ENCODE measurements at places on chromosomes 13 and 19.

DNA sequence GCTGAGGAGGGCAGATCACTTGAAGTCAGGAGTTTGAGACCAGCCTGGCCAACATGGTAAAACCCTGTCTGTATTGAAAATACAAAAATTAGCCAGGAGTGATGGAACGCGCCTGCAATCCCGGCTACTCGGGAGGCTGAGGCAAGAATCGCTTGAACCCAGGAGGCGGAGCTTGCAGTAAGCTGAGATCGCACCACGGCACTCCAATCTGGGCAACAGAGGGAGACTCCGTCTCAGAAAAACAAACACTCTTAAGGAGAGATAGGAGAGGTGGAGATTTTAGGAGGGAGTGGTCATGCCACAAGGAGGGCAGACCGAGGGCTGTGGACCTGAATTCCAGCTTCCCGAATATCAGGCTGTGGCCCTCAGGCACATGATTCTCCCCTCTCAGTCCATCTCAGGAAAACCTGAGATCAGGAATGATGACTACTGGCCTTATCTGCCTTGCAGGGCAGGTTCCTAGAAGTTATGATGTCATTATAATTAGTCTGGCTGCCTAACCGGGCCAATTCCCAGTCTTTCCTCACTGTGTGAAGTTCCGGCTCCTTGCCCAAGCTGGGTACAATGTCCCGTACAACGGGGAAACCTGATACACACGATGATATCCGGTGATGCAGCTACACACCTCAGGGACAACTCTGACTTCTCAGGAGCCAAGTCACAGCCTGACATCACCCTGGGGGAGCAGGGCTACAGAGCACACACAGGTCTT is 2.5 kb downstream of the SLC35E1 start:
- no peak for DNase-seq

DNA sequence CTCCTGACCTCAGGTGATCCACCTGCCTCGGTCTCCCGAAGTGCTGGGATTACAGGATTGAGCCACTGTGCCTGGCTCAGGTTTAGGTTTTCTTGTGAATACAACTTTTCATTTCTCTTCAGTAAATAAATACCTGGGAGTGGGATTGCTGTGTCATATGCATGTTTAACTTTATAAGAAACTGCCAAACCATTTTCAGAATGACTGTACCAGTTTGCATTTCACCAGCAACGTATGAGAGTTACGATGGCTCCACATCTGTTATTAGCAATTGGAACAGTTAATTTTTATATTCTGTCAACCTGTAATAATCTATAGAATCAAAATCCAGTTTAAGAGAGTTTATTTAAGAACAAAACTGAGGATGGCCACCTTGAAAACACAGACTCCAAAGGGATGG is 52.2 kb downstream of the TEX26 start:
- DNase-seq, result no peak

GRCh38 chr19:23273022-23273589 is 22.9 kb upstream of the ZNF724 start:
- DNase-seq, result no peak

DNA sequence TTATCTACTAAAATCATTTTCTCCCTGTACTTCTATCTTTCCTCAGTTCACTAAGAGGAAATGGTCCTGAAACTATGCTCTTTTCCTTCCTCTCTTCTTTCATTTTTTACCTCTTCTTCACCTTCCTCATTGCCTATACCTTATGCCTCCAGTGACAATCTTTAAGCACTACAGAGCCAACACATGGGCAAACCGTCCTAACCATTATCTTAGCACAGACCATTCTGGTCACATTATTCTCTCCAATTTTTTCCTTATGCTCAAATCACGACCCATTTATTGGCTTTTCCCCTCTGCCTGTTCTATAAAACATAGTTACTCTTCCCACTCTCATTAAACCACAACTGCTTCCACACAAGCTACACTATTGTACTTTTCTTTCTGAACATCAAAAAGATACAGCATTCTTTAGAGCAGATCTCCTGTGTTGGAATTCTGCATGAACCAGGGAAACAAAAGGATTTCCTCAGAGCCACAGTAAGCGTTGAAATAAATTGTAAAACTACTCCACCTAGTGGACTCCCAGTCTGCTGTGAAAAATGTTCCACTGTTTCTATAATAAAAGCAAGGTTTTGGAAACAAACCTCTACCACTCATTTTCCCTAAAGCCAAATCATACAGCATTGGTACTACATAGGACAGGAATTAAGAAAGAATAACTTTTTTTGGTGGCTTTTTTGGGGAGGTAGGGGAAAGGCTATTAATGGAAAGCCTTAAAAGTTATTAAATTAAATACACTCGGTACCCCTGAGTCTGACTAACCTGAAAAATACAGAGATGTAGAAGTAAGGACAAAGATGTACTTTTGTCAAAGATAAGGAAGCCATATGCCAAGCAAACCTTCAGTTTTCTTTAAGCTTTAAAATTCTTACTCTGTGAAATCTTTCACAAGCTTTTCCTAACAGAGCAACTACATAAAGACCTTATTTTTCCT is 19.5 kb downstream of the NUFIP1 start:
- DNase-seq, result peak; percentile 51

DNA sequence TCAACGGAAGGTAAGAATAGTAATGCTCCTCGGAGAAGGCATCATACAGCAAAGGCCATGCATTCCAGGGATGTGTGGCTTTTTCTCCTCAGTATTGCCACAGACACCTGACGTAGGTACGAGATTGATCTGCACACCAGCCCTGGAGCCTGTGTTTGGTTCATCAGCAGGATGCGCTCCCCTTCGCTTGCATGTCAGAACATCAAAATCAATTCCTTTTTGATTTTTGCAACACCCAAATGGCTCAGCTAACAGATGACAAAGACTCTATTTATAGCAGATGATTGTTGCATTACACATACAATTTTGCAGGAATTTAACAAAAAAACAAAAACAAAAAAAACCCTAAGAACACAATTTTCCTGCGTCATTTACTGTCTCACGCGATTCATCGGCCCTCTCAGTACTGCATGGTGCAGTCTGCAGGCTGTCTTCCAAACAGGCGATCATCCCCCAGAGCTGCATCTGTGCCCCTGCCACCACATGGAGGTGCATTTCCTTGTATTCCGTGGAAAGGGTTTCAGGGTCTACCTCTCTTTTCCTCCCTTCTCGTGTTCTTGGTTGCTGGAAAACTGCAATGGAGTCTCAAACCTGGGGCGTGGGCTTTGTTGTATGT is 207.3 kb downstream of the TEX29 start:
- DNase-seq, result no peak

GRCh38 chr13:22757530-22758120 is 423.2 kb upstream of the SGCG start:
- DNase-seq, result peak; percentile 0

DNA sequence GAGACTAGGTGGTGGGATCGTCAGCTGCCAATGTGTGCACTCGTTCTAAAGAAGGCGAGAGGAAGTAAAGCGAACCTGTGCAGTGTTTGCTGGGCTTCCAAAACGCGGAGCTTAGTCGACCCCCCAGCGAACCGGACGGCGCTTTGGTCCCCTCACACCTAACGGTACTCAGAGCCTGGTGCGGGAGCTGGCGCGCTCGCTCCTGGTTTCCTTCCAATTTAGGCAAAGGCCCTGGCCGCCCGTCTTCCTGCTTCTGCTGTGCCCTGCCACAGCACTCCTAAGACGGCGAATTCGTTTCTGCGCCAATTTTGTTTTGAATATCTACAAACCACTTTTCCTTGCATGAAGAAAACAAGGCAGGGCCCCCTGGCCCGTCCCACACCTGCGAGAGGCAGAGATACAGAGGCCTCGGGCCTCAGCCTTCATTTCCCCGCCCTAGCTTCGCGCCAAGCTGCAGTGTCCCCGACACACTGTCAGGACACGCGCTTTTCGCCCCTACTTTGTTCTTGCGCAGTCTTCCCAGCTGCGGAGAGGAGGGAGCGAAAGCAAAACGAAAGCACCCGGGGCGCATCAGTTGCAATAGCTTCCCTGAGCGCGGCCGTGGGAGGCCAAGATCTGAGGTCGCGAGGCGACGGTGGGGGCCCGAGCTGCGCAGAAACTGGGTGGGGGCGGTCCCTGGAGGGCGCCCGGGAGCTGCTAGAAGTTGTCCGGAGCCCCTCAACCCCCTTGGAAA is 111.9 kb downstream of the KCNRG start:
- DNase-seq, result no peak

DNA sequence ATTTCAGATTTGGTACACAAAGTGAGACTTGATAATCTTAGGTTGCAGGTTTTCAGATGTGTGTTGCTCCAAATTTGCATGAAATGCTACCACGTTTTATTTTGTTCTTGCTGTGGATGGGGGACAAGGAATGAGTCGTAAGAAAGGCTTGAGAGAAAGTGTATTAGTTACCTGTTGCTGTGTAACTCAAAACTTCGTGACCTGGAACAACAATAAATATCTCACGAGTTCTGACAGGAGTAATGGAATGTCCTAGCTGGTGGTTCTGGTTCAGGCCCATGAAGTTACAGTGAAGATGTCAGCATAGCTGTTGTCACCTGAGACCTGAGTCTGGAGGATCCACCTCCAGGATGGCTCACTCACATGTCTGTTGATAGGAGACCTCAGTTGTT is 1.2 kb downstream of the ZNF8 start:
- DNase-seq, result no peak

DNA sequence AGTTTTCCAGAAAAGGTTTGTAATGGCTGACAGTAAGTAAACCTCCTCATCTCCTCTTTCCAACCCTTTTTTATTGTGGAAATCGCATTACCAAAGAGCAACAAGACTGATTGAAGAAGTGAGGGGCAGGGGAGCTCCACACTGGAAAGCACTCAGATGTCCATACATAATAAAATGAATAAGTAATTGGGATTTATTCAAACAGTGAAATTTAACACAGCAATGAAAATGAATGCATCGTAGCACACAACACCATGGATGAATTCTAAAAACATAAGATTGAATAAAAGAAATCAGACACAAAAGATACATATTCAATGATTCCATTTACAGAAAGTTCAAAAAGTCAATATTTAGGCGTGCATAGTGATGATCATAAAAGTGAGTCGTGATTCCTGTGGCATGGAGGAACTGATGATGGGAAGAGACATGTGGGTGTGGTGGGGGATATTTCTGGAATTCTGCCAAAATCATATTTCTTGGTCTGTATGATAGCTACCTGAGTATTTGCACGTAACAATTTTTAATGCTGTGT is 18.8 kb downstream of the FAM216B start:
- DNase-seq, result no peak

DNA sequence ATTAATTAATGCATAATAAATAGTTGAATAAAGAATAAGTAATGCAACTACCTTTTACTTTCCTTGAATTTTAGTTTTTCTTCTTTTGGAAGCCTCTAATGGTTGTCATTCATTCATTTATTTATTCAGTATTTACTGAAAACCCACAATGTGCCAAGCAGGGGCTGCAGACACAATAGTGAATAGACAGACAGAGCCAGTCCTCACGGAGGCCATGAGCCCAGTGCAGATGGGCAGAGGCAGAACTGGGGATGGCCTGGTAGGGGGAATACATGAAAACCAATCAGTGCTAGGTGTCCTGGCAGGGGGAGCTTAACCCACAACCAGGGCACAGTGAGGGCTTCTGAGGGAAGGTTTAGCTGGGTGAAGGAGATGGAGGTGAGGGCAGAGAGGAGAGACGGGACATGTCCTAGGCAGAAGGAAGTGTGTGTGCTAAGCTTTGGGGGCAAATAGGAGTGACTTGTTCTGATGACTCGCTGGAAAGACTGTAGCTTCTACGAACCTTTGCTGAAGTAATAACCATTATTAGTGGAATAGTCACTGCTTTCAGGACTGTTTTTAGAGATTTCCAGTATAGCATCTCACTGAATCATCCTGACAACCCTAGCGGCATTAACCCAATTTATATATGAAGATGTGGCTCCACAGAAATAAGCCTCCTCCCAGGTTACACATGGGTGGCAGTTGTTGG is 55.9 kb downstream of the ERCC5 start:
- no peak for DNase-seq

DNA sequence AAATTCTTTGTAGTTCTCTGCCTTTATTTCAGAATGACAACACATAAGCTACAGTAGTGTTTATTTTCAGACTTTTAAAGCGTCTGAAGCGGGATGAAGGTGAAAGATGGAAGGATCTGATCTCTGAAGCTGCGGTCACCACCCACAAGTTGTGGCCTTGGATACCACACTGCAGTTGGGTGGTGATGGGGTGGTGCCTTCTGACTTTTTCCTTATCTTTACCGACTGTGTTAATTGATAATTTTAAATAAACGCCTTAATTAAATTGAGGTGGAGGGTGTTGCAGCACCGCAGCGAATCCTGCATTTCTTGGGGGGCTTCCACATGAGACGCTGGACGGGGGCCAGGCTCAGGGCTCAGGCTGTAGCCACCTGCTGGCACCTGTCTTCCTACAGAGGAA is 1.3 kb downstream of the TFDP1 start:
- DNase-seq, result no peak

DNA sequence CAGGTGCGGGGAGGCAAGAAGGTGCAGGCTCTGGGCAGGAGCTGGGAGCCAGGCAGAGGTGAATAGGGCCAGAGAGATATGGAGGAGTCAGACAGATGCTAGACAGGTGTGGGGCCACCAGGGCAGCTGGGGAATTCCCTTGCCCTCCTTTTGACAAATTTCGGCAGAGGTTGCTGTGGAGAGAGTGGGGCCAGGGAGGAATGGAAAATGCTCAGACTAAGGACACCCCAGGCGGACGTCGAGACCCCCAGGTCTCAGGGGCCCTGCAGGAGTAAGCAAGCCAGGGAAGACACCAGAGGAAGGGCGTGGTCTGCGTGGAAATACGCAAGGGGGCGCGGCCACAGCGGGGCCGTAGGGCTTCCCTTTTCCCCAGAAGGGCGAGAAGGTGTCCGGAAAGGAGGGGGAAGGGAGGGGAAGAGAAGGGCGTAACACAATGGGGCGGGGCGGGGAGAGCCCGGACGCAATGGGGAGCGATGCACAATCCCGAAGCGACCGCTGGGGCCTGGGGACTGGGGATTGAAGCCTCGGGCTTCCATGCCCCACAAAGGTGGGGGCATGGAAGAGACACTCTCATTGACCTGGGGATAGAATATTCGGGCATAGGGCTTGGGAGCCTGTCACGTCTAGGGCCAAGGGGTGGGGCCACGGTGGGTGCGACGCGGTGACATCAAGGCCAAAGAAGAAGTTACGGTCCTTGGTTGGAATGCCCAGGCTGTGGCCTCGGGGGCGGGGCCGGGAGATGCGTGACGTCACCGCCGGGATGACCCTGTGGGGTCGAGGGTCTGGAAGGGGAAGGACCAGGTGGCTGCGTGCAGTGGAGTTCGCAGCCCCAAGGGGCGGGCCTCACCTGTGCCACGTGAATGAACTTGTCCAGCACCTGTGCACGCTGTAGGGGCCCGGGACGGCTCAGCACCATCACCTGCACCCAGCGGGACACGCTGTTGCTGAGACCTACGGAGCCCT is 8.2 kb downstream of the RASGRP4 start:
- no peak for DNase-seq
